Right atrium auricular region (tissue), 2 donors: ENCODE measurements at places on chromosomes 12 and 14. TPM values are rescaled to one million over a fixed set of nuclear protein-coding genes. Genes with fewer than 3 reads are reported as not detected.

GRCh38 chr14:104644091-104644635, 39.6 kb upstream of the TMEM179 start:
- DNase-seq = no peak
- H3K27ac ChIP-seq = no peak overlapping the region
- H3K27me3 ChIP-seq = no peaks in the 10 kb centered on the region

GRCh38 chr14:85528080-85528896, 1.7 kb upstream of the FLRT2 start:
- H3K4me1 ChIP-seq = peaks cover 40% of the 10 kb centered on the region
- H3K27me3 ChIP-seq = no peaks in the 10 kb centered on the region
- H3K36me3 ChIP-seq = no peaks in the 10 kb centered on the region
- DNase-seq = peak; percentile 68
- peak overlapping the region; percentile 44 for H3K4me3 ChIP-seq

GRCh38 chr14:85714069-85714468, 184.1 kb downstream of the FLRT2 start:
- H3K36me3 ChIP-seq = no peaks in the 10 kb centered on the region
- no peaks in the 10 kb centered on the region for H3K27me3 ChIP-seq
- no peaks in the 10 kb centered on the region for H3K4me1 ChIP-seq
- H3K4me3 ChIP-seq = no peak overlapping the region
- no peak overlapping the region for H3K27ac ChIP-seq

- no peak for DNase-seq
- no peaks in the 10 kb centered on the region for H3K4me1 ChIP-seq
- peak overlapping the region; percentile 9 for H3K4me3 ChIP-seq
- no peaks in the 10 kb centered on the region for H3K36me3 ChIP-seq
- no peak overlapping the region for H3K27ac ChIP-seq
- H3K27me3 ChIP-seq = peaks cover 94% of the 10 kb centered on the region
These were observed 645 bp downstream of the FOXA1 start for GRCh38 chr14:37594238-37594970.

- no peaks in the 10 kb centered on the region for H3K4me1 ChIP-seq
- H3K27me3 ChIP-seq = no peaks in the 10 kb centered on the region
- peak overlapping the region; percentile 16 for H3K27ac ChIP-seq
- H3K36me3 ChIP-seq = no peaks in the 10 kb centered on the region
These were observed 4.8 kb downstream of the CD163 start for GRCh38 chr12:7498809-7499208.

- no peaks in the 10 kb centered on the region for H3K27me3 ChIP-seq
- H3K4me3 ChIP-seq = no peak overlapping the region
- H3K36me3 ChIP-seq = no peaks in the 10 kb centered on the region
- H3K4me1 ChIP-seq = no peaks in the 10 kb centered on the region
These were observed 8.6 kb downstream of the GLIPR1 start for GRCh38 chr12:75489187-75489586.

The NTS gene
- total RNA-seq = not detected

The OR4E1 gene
- total RNA-seq = not detected

The PTPN6 gene
- 7.5 TPM for total RNA-seq
